ENCODE measurements at places on chromosomes 2 and 18.

GRCh38 chr2:101921319-101921952 lies 70.3 kb upstream of the IL1R2 start:
- DNase-seq, result no peak

DNA sequence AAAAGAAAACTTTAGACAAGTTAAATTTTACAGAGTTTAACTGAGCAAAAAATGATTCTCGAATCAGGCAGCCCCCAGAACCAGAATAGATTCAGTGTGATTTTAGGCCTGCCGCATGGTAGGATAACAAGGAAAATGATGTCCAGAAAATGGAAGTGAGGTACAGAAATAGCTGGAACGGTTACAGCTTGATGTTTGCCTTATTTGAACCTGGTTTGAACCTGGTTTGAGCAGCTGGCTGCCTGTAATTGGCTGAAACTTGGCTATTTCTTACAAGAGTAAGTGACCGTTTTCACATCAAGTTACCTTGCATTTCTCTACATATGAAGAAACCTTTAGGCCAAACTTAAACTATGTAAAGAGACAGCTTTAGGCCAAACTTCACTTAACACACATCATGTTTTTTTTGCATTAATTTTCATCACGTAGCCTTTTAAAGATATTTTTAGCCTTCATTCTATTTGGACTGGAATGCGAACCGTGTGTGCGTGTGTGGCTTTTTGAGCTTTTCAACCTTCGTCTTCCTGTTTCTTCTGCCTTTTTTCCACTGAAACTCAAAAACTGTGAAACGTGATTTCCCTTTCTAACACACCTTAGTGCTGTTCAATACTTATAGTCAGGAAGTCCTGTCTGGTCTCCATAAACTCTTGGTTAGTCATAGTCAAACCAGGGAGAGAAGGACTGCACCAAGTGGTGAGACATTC lies 4.5 kb upstream of the POLE4 start:
- DNase-seq, result no peak

DNA sequence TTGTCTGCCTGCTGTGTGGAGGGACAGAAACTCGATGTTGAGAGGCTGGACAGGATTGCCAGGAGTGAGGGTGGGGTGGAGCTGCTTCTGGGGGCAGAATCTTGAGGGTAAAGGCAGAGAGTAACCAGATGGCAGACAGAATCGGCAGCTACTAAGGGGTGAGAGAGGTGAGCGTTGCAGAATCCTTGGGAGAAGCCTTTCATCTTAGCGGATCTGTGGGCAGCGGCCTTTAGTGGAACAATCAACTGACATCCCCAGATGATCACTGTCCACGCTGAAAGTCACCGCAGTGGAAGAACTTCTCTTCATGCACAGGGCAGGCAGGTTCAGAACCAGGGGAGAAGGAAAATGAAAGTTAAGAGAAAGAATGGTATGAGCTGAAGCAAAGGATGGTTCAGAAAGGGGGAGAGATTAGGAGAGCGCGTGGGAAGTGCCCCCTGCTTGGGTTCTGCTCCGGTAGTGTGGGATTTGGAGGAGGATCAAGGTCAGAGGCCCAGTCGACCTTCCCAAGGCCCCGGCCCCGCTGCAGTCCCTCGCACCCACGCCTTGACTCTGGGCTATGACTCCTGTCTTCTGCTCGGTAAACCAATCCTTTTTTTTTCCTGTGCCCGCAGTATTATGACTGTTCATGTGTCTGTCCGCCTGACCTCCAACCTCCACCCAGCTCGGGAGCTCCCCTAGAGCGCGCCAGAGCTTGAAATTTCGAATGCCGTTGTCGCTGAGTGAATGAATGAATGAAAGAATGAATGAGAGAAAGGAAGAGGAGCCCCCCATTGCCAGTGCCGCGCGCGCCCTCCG lies 584 bp downstream of the BOLA3 start:
- DNase-seq, result no peak

DNA sequence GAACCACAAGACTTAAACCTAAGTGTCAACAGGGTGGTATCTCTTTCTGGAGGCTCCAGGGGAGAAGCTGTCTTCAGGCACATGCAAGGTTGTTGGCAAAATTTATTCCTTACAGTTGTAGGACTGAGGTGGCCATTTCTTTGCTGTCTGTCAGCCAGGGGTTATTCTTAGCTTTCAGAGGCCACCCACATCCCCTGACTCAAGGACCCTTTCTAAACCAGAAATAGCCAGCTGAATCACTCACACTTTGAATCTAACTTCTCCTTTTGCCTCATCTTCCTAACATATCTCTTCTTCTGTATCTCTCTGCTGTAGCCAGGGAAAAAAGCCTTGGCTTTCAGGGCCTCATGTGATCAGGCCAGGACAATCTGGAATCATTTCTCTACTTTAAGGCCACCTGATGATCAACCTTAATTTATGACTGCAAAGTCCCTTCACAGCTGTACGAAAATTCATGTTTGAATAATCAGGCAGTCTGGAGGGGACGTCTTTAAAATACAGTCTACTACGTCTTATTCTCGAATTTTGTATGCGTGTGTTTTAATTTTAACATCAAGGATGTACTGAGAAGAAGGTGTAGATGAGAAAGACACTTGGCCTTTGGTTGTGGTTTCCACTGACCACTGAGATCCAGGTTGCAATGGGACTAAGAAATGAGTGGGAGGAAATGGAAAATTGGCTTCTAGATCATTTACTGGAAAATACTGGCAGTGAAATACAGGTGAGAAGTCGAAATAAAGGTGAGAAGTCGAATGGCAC lies 90.4 kb downstream of the DOCK10 start:
- no peak for DNase-seq

DNA sequence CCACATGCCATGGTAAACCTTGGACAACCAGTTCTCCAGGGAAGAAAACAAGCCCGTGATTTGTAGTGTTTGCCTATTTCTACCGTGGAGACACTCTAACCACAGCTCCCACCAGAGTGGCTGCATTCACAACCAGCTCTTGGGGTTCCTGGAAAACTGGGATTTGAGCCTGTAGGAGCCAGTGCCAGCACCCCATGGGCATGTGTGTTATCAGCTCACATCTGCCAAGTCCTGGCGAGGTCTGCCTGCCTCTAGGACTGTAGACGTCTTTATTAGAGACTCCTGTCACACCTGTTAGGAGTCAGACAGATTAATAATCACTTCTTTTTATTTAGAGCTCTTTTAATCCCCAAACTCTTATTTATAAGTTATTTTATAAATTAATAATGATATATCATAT lies 41.0 kb downstream of the INPP5D start:
- no peak for DNase-seq

DNA sequence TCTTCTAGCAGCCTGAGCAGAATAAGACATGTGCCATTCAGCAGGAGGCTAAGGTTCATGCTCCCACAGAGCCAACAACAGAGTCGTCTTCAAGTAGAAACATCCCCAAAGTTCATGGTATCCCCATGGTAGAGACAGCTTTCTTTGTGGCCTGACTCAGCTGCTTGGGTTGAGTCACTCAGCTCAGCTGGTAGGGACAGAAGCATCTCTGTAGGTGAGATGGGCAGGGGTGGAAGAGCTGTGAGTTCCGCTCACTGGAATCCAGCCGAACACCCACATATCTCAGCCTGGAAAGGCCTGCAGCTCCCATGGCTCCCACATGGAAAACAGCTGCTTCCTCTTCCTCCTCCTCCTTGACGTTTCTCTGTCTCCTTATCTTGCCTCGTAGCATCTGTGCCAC lies 792.7 kb downstream of the RNF144A start:
- DNase-seq, result no peak

- no peak for DNase-seq
These were observed 96.5 kb downstream of the CCDC93 start for GRCh38 chr2:117917223-117917917.

DNA sequence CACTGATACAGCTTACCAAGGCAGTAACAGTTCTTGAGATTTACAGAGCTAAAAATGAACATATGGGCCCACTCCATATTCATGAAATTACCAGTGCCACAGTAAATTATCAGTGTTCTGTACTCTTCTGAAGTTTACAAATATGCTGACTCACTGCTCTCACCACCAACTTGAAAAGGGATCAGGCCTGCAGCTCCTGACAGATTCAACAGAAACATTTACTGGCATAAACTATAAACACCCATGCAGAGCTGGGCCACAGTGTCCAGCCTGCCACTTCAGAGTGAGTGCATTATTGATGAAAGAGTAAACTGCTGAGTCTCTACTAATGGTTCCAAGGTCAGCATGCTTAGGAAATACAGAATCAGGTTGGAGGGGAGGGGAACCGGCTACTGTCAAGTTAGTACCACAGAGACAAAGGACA lies 83.1 kb downstream of the FARSB start:
- no peak for DNase-seq

DNA sequence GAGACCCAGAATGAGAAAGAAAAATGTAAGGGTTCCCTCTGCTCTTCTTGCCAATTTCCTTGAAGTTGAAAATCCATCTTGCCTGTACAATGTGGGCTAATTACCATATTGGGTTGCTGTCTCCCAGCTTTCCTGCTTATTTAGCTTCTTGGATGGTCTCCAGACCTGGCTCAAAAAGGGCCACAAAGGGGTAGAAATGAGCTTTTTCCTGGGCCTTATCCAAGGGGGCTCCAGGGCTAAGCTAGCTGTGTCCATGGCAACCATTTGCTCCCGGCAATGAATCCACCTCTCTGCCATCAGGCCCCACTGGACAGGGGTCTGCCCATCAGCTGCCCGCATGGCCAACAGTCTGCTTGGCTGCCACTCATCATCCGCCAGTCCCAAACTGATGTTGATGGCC lies 85.0 kb downstream of the BOD1L2 start:
- no peak for DNase-seq

- no peak for DNase-seq
These were observed 54.4 kb downstream of the SLC4A3 start for GRCh38 chr2:219681694-219682300.

DNA sequence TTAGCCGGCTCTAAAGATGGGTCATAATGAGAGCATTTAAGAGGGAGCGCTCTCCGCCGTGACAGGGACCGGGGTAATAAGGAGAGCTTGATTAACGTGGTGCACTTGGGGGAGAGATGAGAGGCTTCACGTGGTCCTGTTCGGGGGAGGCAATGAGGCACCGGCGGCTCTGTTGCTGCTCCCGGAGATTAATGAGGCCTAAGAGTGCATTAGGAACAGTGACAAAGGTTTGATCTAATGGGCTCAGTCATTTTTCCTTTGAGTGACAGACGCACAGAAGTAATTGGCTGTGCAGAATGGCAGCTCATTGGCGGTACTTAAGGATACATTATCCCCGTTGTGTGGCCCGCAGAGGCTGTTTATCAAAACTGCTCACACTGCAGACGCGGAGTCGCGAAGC lies 250.7 kb downstream of the GBX2 start:
- DNase-seq, result no peak

DNA sequence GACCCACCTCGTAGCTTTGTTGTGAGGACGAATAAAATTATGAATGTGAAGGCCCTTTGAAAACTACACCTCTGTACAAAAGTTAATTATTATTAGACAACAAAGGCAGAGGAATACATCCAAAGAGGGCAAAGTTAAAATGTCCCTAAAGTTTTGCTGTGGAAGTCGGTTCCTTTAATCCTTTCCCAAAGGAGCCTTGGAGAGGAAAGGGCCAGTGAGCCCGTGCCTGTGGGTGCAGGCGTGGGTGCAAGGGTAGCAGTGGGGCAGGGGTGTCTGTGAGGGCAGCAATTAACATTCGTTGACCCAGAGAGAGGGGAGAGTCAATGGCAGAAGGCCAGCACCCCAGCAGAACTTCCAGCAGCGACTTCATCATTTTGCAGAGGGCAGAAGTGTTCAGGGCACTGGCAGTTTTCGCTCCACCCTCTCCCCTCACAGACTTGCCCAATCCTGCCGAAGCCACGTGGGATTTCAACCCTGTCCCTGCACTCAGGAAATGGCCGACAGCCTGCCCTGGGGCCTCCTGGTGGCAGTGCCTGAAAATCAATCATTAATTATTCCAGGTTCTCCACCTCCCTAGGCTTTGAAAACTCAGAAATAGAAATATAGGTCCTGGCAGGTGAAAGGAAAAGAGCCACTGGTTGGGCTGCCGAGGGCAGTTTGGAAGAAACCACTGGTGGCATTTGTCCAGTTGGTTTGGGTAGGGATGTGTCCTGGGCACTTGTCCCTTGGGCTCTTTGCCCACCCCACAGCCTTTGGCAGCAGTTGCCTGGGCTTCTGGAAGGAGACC lies 4.2 kb upstream of the PAX8 start:
- peak; percentile 25 for DNase-seq

DNA sequence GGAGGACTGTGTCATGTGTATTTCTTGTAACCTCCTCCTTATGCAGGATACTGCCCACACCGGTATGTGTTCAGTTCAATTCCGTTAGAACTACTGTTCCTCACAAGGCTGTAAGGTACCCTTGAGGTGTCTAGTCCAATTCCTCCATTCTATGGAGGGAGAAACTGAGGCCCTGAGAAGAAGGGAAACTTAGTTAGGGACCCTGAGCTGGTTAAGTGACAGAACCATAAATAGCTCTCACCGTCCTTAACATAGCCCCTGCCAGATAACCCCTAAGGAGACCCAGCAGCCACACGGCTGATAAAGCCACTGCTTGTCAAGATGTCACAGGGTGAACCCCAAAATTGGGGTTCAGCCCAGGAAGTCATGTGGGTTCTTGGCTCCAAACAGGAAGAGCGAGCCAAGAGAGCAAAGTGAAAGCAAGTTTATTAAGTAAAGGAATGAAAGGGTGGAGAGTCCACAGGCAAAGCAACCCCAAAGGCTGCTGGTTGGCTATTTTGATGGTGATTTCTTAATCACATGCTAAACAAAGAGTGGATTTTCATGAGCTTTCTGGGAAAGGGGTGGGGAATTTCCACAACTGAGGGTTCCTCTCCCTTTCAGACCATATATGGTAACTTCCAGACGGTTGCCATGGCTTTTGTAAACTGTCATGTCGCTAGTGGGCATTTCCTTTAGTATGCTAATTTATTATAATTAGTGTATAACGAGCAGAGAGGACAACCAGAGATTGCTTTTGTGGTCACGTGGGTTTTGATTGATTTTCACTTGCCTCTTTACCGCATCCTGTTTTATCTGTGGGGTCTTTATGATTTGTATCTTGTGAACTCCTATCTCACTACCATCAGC lies 83.4 kb upstream of the RTN4 start:
- no peak for DNase-seq

DNA sequence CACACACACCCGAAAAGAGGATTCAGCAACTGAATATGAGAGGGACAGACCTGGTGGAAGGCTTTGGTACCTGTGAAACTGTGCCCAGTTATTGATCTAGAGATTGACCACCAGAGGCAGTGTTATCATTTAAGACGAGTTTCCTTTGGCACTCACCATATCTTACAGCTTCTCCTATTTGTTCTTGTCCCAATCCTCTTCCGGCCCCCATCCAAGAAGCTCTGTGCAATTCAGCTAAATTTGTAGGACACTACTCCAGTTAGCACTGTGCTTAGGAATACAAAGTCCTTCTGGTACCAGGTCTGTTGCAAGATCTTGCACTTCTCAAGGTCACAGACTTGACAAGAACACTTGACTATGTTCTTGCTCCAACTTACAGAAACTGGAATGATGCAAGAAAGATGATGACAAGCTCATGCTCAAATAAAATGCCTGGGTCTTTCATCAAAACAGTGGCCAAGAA lies 177.7 kb downstream of the TMEM247 start:
- no peak for DNase-seq

- no peak for DNase-seq
These were observed 679.0 kb upstream of the ID2 start for GRCh38 chr2:8002765-8003393.

All from nephron progenitor cell (in vitro differentiated cells).